Activated CD8-positive, alpha-beta T cell treated with anti-CD3 and anti-CD28 coated beads for 36 hours (primary cell): ENCODE measurements at places on chromosomes 6 and 20.

DNA sequence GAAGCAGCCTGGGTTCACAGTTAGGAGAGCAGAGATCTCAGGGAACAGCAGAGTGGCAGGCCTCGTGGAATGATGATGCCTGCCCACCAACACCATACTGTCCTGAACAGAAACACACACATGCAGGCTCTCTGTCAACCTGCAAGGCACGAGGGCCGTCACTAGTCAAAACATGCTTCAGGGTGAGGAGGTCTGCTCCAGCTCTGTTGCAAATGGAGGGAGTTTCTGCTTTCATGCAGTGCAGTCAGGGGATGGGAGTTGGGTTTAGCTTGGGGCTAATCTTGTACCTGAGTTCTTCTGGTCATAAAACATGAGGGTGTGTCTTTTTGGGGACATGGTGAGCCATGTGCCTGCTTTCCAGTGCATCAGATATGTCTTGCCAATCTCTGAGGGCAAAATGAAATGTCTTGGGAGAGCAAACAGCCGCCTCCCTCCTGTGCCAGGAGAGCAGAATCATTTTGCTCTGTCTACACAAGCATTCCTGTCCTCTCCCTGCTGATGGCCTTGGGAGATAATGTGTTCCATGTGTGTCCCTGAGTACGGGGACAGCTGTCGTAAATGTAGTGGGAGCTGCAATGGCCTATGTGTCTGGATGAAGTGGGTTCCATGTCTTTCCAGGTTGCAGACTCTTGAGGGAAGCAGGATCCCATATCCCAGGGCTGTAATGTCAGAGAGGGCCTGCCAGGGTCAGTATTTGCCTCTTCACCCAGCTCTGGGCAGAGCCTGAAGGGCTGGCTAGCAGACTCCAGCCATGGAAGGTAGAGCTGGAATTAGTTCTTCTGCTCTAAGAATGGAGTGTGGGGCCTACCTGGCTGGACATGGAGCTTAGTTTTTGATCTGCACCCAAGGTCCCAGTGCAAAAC lies 40.6 kb downstream of the MAFB start:
- DNase-seq: no peak

DNA sequence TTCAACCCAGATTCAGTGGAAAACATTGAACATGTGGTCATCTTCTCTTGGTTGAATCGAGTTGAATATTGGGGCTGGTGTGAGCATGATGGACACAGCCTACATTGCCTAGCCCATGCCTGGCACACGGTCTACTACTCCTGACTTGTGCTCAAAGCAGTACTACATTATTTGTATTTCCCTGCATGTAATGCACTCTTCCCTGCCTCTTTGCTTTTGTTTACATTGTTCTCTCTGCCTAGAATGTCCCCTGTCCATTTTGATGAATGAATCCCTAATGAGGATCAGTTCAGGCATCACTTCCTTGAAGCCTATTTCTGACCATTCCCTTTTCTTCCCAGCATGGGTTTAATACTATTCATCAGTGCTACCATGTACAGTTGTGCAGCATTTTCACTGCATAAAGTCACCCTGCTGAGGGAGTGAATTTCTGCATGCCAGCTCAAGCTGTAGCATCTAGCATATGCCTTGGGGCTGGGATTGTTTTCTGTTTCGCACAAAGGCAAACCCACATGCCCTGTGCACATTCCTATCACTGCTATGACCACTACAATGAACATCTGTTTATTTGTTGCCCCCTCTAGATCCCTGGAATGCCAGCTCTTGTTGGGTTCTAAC lies 75.3 kb upstream of the CCN6 start:
- no peak for DNase-seq

GRCh38 chr6:112296122-112296521 lies 41.8 kb upstream of the LAMA4 start:
- DNase-seq: peak; percentile 22

- no peak for DNase-seq
These were observed 40.6 kb upstream of the TGM6 start for GRCh38 chr20:2340136-2340535.

DNA sequence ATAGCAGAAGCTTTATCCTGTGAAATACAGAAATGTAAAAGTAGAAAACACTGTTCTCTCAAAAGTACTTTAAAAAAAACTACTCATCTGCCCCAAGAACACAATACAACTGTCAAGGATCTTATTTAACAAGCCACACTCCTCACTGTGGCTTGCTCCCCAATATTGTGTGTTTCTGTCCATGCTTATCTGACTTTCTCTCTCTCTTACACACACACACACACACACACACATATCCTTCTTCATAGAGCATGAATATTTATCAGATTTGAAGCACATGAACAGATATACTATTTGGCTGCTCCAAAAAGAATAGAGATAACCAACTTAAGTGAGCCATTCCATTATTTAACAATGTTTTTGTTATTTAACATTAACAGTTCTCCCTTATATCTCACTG lies 3.6 kb upstream of the PHIP start:
- DNase-seq: no peak

DNA sequence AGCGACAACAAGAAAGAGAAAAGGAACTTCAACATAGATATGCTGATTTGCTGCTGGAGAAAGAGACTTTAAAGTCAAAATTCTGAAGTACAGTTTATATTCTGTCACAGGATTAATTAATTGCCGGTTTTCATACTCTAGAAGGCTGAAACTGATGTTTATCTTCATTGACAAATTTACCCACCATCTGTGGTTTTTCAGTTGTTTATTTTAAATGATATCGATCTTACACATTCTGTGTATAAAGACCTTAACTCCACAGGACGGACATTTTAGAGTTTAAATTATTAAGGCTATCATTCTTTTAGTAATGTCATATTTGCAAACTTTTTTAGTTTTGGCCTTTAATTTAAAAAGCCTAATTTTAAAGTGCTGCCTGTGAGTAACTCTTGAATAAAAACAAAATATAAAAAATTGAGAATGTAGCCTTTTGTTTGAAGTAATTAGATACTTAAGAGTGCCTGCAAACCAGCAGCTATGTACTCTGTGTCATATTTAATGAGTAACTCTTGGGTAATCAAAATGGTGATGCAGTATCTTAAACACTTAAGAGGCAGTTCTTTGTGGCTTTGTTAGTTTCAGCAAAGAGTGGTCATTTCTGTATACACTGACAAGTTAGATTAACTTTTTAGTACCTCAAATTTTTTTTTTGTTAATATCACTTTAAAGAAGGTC lies 59.3 kb downstream of the CDC5L start:
- DNase-seq: no peak
